ENCODE measurements at places on chromosomes 7 and 10.

DNA sequence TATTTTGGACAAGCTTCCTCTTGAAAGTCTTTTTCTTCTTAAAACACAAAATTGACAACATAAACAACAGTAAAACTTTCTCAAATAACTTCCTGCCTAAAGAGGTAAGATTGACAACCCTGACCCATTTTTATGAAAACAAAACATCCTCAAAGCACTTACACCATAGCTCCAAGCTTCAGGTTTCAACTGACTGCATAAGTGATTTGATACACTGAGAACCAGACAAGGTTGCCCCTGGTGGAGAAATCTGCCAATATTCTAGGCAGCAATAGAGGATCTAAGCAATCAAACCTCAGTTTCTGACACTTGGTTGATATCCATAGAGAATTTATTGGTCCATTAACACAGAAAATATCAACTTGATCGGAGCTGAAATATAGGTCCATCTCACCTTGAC, 147.8 kb downstream of the ELAPOR2 start:
- no peak for DNase-seq

DNA sequence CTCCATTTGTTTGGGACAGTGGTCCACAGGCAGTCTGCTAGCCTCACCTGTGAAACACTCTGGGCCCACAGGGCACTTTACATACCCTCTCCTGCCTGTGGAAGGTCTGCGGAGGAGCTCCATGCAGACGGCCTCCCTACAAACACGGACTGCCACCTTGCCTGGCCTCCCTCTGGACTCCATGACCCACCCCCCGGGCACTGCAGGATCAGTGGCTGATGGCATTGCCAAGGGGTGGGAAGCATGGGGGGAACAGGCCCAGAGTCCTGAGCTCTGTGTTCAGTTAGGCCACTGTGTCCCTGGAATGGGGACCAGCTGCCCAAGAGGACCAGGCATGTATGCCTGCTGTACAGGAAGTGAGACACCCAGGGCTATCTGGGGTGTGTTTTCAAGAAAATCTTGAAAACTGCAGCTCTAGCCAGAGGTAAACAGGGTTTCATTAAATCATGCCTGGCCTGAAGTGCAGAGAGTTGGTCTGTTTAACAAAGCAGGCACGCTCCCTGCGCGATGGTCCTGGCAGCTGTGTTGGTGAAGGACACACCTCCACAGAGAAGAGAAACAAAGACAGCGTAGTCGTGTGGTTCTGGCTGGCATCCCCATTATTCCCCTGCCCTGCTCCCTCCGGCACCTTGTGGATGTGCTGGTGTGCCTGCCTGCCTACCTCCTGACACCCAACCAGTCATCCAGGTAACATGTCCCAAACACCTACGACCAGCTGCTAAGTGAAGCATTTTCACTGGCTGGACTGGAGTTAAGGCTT, 470.8 kb upstream of the ZMIZ1 start:
- DNase-seq = no peak

- no peak for DNase-seq
Observed at GRCh38 chr7:33874943-33875342, 30.4 kb upstream of the BMPER start.

DNA sequence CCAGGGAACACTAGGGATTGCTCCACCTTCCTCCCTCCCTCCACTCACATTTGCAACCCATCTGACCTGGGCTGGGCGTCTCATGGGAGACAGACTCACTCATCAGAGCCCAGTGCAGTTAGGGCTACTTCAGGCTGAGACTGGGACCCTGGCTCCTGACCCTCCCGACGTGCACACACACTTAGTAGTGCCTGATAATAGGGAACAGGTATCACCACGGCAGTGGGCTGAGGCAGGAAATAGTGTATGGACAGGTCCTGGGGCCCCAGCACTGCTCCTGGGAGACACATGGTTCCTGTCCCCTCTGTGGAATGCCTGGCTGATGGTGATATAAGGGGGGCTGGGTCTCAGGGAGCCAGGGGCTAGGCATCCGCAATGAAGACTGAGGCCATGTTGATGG, 14.3 kb downstream of the AQP1 start:
- DNase-seq = no peak

DNA sequence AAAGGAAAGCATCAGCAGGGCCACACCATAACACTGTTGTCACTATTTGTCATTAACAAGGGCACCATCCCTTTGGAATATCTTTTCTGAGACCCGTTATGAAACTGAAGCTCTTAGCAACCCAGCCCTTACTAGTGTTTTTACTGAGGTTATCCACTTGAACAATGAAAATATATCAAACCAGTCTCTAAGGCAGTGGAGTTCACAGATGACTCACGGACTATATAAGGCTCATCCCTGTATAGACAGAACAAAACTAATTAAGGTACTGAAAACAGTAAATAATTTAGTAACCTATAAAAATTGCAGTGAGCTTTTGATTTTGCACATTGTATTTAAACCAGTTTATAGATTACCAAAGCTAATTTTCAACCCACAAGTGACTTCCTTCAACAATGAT, 196.0 kb downstream of the ELAPOR2 start:
- no peak for DNase-seq

DNA sequence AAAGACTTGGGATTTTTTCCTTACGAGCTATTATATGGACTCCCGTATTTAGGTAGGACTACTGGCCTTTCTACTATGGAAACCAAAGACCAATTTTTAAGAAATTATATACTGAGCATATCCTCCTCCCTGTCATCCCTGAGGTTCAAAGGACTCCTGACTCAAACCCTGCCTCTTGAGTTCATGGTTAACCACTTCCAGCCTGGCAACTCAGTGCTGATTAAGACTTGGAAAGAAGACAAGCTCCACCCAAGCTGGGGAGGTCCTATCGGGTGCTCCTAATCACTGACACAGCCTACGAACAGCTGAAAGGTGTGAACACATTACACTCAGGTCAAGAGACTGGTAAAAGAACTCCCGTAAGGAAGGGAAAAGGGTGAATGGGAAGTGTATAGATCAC, 66.8 kb downstream of the LYZL2 start:
- no peak for DNase-seq

DNA sequence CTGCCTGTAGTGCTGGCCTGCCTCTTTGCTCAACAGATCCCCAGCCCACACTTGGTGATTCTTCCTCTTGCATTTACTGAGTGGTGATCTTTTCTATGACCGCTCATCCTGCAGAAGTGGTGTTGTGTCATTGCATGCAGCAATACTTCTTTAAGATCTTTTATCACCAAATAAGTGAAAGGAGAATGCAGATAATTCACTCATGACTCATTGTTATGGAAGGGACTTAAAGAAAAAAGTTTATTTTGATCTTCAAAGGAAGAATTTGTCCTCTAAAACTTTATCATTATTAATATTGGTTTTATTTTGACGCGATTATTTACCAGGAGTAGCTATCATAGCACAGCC, 489.1 kb upstream of the CELF2 start:
- no peak for DNase-seq

GRCh38 chr7:137820677-137821420, 25.9 kb downstream of the DGKI start:
- DNase-seq = no peak

GRCh38 chr7:129257168-129257567, 32.3 kb downstream of the AHCYL2 start:
- peak; percentile 54 for DNase-seq

DNA sequence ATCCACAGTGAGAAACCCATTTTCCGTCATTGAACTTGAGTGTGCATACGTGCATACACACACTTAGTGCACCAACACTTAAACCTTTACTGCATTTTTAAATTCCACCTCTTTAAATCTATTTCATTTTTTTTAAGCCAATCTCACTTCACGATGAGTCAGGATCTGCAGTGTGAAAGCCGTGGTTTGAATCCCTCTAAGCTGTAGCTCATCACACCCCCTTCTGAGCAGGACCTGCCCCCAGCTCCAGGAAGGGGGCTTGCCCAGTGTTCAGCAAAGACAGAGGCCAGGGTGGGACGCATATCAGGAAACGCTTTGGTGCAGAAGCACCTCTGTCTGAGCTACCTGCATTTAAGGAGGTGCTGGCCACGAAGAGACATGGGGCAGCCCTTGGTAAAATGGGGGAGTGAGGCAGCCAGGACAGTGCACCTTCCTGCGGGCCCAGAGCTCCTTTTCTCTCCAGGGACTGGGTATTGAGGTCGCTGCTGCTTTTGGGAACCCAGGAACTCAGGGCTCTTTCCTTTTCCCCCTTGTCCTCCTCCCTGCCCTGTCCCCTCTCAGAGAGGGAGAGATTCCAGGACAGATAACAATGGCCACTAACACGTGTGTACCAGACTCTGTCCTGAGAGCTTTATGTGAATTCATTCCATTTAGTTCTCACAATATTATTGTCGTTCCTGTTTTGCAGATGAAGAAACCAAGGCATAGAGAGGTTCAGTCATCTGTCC, 21.7 kb downstream of the ZNF316 start:
- DNase-seq = no peak

GRCh38 chr7:137036768-137037167, 168.3 kb downstream of the CHRM2 start:
- no peak for DNase-seq

DNA sequence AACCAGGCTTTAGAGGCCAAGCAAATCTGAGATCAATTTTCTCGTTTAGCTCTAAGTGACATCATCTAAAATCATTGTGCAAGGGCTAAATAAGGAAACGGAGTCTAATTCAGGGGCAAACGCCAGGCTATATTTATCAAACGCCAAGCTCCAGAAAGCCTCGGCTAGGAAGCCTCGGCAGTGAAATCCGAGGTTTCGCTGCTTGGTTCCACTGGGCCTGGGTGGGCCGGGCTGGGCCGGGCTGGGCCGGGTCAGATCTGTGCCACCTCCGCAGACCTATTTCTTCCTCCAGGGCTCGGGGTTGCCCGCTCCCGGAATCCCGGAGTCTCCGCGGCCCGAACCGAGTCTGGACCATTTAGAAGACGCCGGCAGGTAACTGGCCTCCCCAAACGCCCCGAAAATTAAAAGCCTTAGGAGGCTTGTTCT, 459 bp upstream of the FEZF1 start:
- no peak for DNase-seq

GRCh38 chr10:14486777-14487487, 156.2 kb upstream of the FRMD4A start:
- no peak for DNase-seq

GRCh38 chr10:75211007-75211691, 553 bp downstream of the VDAC2 start:
- DNase-seq = peak; percentile 56

DNA sequence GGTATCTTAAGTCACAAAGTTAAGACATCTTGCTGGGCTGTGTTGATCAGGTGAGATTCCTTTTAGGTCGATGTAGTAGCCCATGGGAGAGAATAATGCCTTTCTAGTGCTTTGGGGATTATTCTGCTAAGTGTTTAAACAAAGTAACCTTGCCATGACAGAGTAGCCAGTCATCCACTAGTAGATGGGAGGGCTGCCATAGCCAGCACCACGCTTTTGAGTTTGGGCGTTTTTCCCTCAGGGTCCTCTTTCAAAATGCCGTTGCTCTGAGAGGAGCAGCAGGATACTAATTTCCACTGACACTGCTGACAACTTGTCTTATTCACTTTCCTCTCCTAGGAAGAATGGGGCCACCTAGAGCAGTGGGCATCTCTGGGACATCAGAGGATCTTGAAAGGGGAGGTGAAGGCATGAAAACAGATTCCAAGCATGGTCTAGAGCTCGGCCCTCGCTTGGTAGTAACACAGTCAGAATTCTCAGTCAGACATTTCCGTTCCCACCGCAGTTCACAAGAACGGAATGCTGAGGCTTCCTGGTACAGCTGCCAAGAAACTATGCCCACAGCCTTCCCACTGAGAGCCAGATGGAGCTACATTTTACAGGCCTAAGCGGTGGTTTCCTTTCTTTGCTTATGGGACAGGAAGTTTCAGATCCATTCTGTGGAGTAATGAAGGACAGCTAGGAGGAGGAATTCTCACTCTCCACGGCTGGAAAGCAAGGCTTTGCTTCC, 15.3 kb upstream of the RSU1 start:
- no peak for DNase-seq

GRCh38 chr10:59057345-59057744, 119.1 kb upstream of the PHYHIPL start:
- no peak for DNase-seq

DNA sequence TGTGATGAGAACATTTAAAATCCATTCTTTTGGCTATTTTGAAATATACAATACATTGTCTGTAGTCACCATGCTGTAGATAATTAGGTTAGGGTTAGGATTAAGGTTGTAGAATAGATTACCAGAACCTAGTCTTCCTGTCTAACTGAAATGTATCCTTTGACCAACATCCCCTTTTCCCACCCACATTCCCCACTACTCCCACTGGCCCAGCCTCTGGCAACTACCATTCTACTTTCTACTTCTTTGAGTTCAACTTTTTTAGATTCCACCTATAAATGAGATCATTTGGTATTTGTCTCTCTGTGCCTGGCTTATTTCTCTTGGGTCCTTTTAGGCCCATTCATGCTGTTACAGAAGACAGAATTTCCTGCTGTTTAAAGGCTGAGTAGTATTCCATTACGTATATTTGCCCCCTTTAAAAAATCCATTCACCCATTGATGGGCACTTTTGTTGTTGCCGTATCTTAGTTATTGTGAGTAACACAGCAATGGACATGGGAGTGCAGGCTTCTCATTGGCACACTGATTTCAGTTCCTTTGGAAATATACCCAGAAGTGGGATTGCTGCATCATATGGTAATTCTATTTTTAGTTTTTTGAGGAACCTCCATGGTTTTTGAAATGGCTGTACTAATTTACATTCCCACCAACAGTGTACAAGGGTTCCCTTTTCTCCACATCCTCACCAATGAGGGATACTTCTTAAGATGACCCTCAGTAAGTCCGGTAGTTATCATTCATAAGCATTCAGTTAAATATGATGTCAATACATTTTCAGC, 104.0 kb downstream of the RALA start:
- DNase-seq = no peak

GRCh38 chr10:12768156-12769100, 233.1 kb downstream of the CCDC3 start:
- no peak for DNase-seq

DNA sequence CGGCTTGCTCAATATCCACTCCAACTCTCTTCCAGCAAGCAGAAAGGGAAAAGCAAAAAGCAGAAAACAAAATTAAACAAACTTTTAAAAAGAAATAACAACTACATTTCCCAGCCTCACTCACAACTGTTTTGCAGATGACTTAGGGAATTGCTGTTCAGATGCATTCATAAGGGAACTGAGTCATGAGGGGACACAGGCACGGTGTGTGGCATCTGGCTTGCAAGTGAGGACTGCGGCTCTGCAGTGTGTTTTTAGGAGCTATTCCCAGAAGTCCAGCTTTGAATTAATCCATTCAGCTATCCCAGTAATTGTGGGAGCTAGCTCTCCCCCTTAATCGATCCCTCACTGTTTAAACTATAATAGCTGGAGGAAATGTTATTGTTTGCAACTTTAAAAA, 30.3 kb downstream of the PTN start:
- no peak for DNase-seq

DNA sequence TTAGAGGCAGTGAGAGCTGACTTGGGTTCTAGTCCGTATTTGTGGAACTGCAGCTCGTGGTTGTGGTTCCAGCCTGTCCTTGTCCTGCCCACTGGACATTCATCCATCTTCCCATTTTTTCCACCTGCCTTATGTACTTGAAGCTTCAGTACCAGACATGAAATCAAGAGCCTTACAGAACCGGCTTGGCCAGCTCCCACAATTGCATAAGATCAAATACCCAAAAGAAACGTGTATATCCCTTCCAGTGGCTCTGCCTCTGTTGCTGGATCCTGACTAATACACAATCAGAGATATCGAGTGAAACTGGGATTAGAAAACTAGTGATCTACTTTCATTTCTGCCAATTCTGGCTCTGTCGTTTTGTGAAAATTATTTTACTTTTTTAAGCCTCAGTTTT, 23.8 kb upstream of the LIPA start:
- DNase-seq = no peak
